Immature natural killer cell (primary cell): ENCODE measurements at places on chromosomes 4 and X. TPM values are rescaled to one million over a fixed set of nuclear protein-coding genes. Genes with fewer than 3 reads are reported as not detected.

DNA sequence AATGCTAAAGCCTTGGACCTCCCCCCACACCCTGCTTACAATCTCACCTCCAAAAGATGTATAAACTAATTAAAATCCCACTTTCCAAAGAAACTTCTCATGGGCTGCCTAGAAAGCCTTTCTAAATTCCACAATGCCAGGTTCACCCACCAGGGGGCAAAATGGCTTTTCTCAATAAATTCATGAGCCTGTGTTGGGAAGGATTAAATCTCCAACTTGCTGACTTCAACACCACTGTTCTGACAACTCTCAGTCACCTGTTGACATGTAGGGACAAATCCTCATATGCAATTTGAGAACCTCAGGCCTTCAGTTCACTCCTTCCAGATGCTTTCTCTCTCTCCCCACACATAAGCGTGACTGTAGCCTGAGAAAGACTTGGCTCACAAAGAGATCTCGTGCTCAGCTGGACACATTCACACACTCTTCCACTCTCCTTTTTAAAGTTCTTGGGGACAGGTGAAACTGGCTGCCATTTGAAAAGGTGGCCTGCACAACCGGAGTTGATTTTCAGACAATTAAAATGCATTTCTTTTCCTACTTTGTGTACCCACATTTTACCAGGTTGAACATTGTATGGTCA lies 88.6 kb upstream of the PRPS2 start:
- no peak overlapping the region for H3K27ac ChIP-seq
- H3K27me3 ChIP-seq = peaks cover 4% of the 10 kb centered on the region
- DNase-seq = no peak

DNA sequence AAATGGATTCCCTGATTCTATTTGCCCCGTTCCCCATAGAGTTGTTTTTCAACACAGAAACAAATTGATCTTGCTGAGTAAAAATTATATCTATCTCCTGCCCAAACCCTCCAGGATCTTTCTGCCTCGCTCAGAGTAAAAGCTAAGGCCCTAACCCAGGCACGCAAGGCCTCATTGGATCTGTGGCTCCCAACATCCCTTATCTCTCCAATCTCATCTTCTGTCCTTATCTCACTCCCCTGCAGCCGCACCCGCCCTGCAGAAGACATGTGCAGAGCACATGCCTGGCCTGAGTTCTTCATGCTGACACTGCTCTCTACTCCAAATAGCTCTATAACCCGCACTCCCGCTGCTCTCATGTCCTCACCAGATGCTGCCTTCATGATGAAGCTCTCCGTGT lies 543.8 kb upstream of the ZFP42 start:
- peaks cover 2% of the 10 kb centered on the region for H3K27me3 ChIP-seq
- H3K27ac ChIP-seq = no peak overlapping the region
- no peak overlapping the region for H3K4me3 ChIP-seq
- H3K4me1 ChIP-seq = no peaks in the 10 kb centered on the region
- H3K36me3 ChIP-seq = peaks cover 5% of the 10 kb centered on the region
- no peak for DNase-seq

DNA sequence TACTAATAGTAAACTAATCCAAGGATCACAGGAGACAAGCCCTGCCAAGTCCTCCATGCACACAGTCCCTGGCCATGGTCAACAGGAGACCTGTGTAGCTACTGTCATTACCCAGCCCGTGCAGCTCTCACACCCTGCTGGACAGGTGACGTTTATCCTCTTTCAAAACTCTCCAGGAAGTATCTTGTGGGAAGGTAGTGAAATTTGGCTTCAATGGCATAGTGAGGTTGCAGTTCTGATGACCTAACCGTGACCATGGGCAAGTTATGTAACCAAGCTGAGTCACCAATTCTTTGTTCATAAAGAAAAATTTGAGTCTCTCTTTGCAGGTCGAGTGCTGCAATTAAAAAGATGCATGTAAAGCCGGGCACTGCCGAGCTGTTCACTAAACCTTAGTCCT lies 11.3 kb upstream of the SLC2A9 start:
- H3K36me3 ChIP-seq = no peaks in the 10 kb centered on the region
- H3K4me1 ChIP-seq = no peaks in the 10 kb centered on the region
- DNase-seq = no peak
- H3K4me3 ChIP-seq = no peak overlapping the region
- H3K27me3 ChIP-seq = peaks cover 12% of the 10 kb centered on the region
- H3K27ac ChIP-seq = no peak overlapping the region

DNA sequence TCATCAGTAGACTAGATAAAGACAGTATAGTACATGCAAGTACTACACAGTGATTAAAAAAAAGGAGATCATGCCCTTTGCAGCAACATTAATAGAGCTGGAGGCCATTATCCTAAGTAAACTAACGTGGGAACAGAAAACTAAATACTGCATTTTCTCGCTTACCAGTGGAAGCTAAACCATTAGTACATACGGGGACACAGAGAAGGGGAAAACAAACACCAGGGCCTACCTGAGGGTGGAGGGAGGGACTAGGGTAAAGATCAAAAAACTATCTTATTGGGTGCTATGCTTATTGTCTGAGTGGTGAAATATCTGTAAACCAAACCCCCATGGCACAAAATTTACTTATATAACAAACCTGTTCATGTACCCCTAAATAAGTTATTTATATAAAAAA lies 836.9 kb downstream of the SH3BGRL start:
- H3K4me1 ChIP-seq = no peaks in the 10 kb centered on the region
- no peak overlapping the region for H3K27ac ChIP-seq
- no peak for DNase-seq
- no peak overlapping the region for H3K4me3 ChIP-seq
- no peaks in the 10 kb centered on the region for H3K36me3 ChIP-seq

DNA sequence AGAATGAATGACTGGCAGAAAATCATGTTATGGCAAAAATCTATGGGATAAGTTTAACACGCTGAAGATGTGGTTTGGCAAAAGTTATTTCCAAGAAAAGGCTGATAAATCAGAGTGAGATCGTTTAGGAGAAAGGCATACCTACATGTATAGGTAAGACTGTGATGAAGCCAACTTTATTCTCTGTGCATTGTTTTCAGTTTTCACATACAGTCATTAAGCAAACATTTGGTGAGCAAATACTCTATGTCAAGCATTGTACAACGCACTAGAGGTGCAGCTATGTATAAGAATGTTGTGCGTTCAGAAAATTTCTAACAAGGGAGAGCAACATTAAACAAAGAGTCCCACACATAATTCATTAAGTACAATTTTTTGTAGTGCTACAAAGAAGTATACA lies 121.7 kb downstream of the TEX13A start:
- no peak overlapping the region for H3K27ac ChIP-seq
- H3K4me1 ChIP-seq = no peaks in the 10 kb centered on the region
- H3K36me3 ChIP-seq = no peaks in the 10 kb centered on the region
- no peak for DNase-seq

The EPGN gene
- polyA plus RNA-seq = not detected

The DDX60 gene
- 17.7 TPM for polyA plus RNA-seq

DNA sequence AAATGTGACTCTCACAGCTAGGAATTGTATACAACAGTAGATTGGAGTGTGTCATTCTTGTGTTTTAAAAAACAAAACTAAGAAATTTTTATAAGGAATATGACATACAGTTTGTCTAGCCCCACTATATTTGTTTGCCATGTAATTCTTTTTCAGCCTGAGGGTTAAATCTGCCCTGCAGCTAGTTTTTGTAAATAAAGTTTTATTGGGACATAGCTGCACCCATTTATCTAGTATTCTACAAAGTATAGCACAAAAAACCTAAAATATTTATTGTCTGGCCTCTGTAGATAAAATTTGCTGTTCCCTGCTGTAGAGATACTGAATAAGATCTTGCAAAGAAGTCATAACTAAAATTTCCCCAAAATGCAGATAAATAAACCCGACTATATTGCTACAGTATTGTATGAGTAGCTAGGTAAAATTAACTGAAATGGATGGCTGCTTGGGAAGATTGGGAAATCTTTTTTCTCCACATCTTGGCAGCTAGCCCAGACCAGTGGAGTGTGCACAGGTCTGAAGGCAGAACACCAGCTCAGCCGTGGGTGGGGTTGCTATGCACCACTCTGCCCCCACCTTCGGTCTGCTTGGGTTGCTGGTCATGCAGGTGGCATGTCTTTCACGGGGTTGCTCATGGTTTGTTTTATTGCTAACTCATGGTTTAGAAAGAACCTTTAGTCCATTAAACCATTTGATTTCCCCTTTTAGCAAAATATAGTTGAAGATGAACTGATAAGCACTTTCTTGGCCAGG lies 127.9 kb downstream of the KLHL8 start:
- H3K27me3 ChIP-seq = no peaks in the 10 kb centered on the region
- H3K36me3 ChIP-seq = peaks cover 9% of the 10 kb centered on the region
- peak overlapping the region; percentile 24 for H3K27ac ChIP-seq
- no peak overlapping the region for H3K4me3 ChIP-seq
- H3K4me1 ChIP-seq = peaks cover 18% of the 10 kb centered on the region

GRCh38 chr4:106687026-106687425 lies 318.4 kb upstream of the GIMD1 start:
- H3K4me1 ChIP-seq = no peaks in the 10 kb centered on the region
- peaks cover 4% of the 10 kb centered on the region for H3K36me3 ChIP-seq
- H3K27ac ChIP-seq = no peak overlapping the region

DNA sequence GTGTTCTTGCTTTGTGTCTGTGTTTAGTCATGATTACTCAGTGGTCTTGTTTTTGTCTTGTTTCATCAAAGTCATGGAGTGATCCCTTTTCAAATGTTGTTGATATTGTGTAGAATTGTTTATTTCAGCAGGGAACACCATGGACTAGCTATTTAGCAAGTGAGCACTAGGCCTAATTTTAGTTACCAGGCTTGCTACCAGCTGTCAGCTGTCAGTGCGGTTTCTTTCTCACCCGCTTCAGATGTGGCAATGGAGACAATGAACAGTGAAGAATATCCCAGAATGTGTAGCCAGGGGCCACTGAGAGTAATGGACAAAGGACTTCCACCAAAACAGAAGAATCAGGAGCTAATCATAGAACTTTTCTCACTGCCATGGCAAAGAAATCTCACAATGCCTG lies 432.8 kb upstream of the FMR1 start:
- no peaks in the 10 kb centered on the region for H3K36me3 ChIP-seq
- H3K27ac ChIP-seq = no peak overlapping the region
- no peak overlapping the region for H3K4me3 ChIP-seq
- no peak for DNase-seq
- H3K4me1 ChIP-seq = no peaks in the 10 kb centered on the region

- peaks cover 24% of the 10 kb centered on the region for H3K4me1 ChIP-seq
- DNase-seq = peak; percentile 73
- peaks cover 7% of the 10 kb centered on the region for H3K27me3 ChIP-seq
- no peaks in the 10 kb centered on the region for H3K36me3 ChIP-seq
Measured at GRCh38 chr4:164956766-164957643, 20.5 kb downstream of the TRIM61 start.

DNA sequence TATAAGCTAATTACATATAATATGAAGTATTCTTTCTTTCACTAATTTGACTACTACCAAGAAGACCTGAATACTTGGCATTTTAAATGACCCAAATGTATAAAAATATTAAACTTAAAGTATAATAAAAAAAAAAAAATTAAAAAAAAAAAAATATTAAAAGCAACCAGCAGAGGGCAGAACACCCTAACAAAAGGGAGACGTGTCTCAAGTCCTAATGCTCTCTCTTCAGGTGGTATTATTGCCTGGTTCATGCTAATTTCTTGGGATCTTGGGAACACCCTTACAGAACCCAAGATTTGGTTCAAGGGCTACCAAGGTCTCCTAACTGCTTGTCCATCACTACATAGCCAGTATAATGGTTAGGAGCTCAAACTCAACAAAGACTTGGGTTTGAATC lies 754.8 kb downstream of the RAB28 start:
- peaks cover 1% of the 10 kb centered on the region for H3K27me3 ChIP-seq
- DNase-seq = no peak
- H3K4me3 ChIP-seq = no peak overlapping the region
- H3K4me1 ChIP-seq = no peaks in the 10 kb centered on the region
- no peak overlapping the region for H3K27ac ChIP-seq
- no peaks in the 10 kb centered on the region for H3K36me3 ChIP-seq

DNA sequence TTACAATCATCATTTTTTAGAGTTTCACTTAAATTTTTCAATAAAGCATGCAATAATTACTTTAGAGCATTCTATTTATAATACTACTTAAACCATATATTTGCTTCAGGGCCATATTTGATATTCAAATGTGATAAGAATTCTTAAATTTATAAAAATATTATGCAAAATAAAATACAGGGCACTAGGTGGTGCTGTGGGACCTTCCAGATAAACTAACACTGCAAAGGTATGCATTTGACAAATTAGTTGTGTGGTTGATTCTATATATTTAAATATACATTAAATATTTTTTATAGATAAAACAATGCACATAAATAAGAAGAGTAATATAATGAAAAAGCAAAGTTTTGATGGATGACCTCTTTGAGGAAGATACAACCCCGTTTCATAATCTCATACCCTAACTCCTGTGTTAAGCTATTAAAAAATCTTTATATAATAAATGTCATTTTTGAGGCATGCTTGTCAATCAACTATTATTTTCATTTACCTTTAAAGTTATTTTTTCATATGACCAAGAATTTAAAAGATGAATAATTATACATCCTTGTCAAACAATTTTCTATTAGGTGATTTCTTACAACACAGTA lies 128.4 kb downstream of the REELD1 start:
- H3K4me1 ChIP-seq = peaks cover 18% of the 10 kb centered on the region
- H3K27me3 ChIP-seq = no peaks in the 10 kb centered on the region
- H3K27ac ChIP-seq = peak overlapping the region; percentile 20
- H3K36me3 ChIP-seq = no peaks in the 10 kb centered on the region
- DNase-seq = peak; percentile 27

The ATP11C gene
- 1.5 TPM for polyA plus RNA-seq

The TIGD2 gene
- polyA plus RNA-seq = 2.0 TPM

The IQSEC2 gene
- 0.21 TPM for polyA plus RNA-seq

DNA sequence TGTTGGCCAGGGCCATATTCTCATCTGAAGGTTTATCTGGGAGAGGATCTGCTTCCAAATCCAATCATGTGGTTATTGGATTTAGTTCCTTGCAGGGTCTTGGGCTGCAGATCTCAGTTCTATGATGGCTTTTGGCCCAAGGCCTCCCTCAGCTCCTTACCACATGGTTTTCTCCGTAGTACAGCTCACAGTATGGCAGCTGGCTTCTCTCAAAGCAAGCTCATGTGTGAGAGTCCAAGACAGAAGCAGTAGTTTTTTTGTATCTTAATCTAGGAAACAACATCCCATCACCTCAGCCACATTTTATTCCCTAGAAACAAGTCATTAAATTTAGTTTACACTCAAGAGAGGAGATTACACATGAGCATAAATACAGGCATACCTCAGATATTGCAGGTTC lies 24.5 kb downstream of the MND1 start:
- H3K4me1 ChIP-seq = no peaks in the 10 kb centered on the region
- no peak overlapping the region for H3K4me3 ChIP-seq
- H3K27me3 ChIP-seq = no peaks in the 10 kb centered on the region
- peaks cover 15% of the 10 kb centered on the region for H3K36me3 ChIP-seq

- no peaks in the 10 kb centered on the region for H3K27me3 ChIP-seq
- DNase-seq = no peak
- H3K36me3 ChIP-seq = no peaks in the 10 kb centered on the region
- no peak overlapping the region for H3K27ac ChIP-seq
- H3K4me3 ChIP-seq = no peak overlapping the region
Measured at GRCh38 chrX:118211891-118212816, 95.5 kb upstream of the KLHL13 start.

The MAOA gene
- not detected for polyA plus RNA-seq
